Caki2 (cell line): ENCODE measurements at places on chromosomes 2 and 18. TPM values are rescaled to one million over a fixed set of nuclear protein-coding genes. Genes with fewer than 3 reads are reported as not detected.

GRCh38 chr18:25594351-25594750, 242.4 kb upstream of the ZNF521 start:
- no peak for DNase-seq

DNA sequence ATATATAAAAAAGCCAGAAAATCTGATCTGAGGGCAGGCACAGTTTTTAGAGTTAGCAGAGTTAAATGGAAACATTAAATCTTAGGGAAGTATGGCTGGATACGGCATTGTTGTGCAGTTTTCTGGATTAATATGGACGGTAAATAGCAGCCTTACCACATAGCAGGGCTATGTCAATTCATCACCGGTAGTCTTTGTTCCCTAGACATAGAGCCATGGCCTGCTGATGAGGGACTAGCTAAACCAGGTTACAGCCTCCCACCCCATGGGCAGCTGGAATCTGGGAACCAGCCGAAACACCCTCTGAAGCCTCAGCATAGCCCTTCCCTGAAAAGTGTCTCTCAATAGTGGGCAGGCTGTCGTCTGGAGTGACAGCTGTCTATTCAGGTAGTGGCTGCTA, 32.4 kb downstream of the CDCA7 start:
- no peak for DNase-seq

DNA sequence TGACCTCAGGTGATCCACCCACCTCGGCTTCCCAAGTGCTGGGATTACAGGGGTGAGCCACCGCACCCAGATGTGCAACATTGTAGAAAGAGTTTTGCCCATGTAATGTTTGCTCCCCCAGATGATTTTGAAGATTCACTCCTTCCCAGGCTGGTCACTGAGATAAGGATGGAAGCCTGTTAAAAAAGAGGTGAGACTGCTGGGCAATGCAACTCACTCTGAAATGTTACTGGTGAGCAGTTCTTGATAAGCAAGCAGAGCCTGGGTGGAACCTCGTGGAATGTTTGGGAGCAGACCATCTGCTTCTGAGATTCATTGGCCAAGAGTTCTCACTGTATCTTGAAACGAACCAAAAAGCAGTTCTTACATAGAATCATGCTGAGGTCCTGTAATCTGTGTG, 19.7 kb downstream of the GRP start:
- DNase-seq = no peak

DNA sequence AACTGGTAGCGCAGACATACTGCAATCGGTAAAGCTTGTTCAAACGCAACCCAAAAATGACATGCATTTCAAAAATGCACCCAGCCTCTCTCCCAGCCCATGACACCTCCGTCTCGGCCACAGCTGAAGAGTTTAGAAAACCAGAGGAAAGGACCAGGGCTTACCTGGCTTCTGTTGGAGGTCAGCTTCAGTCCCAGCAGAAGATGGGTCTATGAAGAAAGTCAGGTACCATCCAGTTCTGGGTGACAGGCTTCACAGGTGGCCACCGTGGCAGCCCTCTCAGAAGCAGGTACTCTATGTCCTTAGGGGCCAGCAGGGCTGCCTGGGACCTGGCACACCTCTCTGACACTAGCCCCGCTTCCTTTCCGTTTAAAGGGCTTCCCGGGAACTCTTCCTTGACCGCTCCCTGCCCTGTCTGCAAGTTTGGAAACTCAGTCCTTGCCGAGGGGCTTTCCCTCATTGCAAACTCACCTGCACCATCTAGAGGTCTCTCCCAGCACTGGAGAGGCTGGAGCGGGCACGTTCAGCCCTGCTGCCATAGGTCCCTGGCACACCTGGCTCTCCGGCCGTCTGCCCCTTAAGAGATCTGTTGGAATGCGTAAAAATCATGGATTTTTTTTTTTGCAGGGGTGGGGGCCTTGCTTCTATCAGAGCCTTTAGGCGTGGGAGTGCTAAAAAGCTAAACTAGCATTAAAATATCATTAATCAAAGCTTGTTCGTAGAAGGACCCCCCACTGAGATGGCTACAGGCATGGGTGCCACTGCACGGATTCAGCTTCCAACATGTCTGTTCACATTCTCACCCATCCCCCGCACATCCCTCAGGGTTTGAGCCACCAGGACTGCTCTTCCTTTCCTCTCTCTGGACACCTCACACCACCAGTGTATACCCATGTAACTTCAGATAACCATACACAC, at the start of gene EDAR:
EDAR (minus strand) TSS at position 425 of the 918 bp plus-strand sequence. CDS start 58,206 bp downstream, outside the sequence.
- DNase-seq = peak; percentile 39

DNA sequence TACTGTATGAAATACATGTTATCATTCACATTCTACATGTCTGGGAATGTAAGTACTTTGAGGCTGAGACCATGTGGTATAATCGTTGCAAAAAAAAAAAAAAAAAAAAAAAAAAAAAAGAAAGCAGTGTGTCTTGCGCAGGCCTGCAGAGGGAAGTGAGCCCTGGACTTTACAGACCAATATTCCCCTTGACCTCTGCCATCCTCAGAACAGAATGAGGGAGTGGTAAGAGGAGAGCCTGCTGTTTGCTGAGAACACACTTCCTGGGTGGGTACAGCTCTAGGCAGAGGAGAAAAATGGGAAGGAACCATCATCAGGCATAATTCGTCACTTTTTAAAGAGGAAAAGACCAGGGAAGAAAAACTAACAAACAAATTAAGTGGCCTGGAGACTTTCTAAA, 28.8 kb upstream of the TBC1D8 start:
- no peak for DNase-seq

DNA sequence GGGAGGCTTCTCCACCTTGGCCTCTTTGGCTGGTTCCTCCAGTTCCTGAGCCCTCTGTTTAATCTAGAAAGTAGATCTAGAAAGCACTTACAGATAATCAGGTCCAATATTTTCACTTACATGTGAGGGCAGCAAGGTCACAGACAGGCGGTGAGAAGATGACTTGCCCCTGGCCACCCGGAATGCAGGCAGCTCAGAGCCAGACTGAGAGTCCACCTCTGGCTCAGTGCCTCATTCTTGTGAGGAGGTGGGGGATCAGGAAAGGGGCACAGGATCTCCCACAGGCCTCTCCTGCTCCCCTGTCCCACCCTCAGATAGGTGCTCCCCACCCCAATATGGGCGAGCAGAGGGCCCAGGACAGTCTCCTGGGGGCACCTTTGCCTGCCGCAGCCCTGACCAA, 5.8 kb downstream of the WNT6 start:
- no peak for DNase-seq

PRKRA gene
- 94.4 and 98.5 TPM in 2 replicates for total RNA-seq

COL4A4 gene
- total RNA-seq = 3.3 and 6.3 TPM in 2 replicates

GPR35 gene
- total RNA-seq = 1.5 TPM in 1 of 2 replicates, not detected in the other

STPG4 gene
- total RNA-seq = 0.37 and 3.2 TPM in 2 replicates

FKBP7 gene
- 60.6 and 61.8 TPM in 2 replicates for total RNA-seq
